ENCODE measurements at places on chromosomes 3 and 15.

- no peak for DNase-seq
Observed at GRCh38 chr3:119989981-119990655, 104.1 kb downstream of the GSK3B start.

DNA sequence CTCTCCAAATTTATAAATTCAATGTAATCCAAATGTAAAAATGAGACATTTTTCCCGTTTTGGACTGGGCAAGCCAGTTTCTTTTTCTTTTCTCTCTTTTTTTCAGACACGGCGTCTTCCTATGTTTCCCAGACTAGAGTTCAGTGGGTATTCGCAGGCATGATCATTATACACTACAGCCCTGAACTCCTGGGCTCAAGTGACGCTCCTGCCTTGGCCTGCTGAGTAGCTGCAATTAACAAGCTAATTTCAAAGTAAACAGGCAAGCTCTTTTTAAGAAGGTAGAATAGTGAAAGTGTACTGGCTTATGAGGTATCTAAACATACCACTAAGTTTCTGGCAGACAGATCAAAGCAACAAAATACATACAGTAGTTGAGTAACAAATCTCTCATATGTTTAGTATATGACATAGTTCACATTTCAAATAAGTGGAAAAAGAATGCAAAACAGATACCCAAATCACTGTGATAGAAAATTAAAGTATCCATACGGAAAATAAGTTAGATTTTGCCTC is 13.5 kb downstream of the HIGD1A start:
- no peak for DNase-seq

DNA sequence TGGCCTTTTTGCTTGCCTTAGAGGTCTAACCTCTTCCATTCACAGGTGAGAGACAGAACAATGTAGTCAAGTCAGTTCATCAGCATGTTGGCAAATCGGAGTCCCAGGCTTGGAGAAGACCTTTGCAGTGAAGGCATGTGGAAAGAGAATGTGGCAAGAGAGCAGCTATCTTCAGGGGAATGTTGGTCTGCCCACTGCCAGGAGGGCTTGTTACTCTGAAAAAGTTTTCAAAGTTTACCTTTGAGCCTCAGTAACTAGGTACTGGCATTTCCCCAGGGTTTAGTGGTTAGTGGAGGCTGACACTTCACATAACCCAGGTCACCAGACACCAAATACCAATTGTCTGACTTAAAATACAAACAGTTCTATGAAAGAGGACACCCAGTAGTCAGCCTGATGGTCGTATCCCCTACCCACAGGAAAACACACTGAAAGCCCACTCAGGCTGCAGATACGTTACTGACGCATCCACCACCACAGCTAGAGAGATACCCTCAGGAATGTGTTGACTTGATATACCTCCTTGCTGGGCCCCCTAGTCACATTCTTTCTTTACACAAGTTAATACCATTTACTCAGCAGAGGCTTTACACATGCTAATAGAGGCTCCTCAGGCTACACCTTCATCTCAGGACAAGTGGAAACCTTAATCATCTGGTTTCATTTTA is 9.7 kb upstream of the ARID3B start:
- DNase-seq, result peak; percentile 86

- no peak for DNase-seq
Observed at GRCh38 chr15:31049682-31050615, 51.6 kb downstream of the TRPM1 start.

GRCh38 chr15:96627031-96627568 is 296.6 kb downstream of the NR2F2 start:
- DNase-seq, result peak; percentile 6

DNA sequence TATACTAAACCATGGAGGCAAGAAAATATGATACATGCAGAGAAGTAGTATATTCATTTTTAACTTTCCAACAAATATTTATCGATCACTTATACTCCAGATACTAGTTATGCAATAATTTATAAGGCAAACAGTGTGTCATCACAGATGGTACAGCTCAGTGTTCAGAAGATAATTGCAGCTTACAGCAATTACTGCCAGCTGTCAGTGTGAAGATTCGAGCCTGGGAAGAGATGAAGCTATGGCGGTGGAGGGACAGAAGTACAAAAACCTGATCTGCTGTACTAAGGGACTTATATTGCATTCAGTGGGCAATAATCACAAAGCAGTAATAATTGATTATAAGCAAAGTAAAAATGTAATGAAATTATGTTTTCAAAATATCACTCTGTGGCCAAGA is 170.6 kb upstream of the EPHA3 start:
- DNase-seq, result no peak

DNA sequence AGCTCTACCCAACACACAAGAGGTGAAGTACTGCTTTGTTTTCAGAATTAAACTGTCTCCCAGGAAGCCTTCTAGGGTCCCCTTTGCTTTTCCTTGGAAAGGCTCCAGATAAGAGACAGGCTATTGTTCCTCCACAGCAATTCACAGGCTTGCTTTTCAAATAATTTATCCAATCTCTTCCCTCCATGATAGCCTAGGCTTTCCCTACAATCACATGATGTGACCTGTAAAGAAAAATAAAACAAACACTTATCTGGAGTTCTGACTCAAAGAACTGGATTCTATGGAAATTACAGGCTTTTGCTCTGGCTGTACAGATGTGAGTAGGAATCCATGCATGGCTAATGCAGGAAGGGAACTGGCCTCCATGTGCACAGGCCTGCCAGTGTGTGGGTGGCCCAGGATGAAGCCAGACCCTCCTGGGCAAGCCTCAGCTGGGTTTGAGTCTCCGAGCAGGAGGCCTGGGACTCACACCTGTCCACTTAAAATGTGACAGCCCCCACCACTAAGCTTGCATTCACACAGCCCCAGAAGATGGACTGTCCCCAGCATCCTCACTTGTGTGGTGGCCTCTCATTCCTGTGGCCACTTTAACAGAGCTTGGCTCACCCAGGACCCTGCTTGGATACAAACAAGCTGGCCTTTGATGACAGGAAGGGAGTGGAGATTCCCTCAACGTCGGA is 75.8 kb upstream of the LEKR1 start:
- DNase-seq, result peak; percentile 23

DNA sequence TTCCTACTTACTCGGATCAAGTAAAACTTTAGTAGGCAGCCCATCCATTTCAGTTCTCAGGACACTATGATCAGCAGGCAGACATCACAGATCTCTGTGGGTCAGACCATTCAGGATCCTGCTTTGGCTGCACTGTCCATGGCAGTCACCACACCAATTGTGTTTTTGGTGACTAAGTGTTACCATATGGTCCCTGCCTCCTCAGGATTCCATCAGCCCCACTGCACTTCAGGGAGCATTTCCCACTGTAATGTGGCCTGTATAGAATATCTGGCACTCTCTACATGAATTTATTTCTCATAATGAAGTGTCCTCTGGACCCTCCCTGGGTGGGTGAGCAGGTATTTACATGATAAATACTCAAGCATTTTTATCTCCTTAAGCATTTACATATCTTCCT is 41.3 kb downstream of the ZNF445 start:
- DNase-seq, result no peak

DNA sequence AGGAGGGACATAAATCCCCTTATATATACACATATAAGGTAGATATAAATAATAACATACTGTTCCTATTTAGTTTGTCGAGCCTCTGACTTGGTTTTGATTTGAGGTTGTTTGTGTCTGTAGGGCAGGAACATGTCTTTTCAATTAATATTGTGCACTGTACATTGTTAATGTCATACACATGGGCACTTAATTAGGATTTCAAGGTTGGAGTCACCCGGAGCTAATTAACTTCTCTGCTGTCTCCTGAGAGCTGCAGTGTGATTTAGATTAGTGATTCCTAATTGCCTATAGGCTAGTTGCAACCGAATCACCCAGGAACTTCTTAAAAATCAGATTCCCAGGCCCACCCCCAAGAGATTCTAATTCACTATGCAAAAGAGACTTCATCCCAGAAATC is 50.4 kb upstream of the FILIP1L start:
- DNase-seq, result no peak

GRCh38 chr3:98501270-98501669 is 3.8 kb downstream of the OR5K2 start:
- no peak for DNase-seq

DNA sequence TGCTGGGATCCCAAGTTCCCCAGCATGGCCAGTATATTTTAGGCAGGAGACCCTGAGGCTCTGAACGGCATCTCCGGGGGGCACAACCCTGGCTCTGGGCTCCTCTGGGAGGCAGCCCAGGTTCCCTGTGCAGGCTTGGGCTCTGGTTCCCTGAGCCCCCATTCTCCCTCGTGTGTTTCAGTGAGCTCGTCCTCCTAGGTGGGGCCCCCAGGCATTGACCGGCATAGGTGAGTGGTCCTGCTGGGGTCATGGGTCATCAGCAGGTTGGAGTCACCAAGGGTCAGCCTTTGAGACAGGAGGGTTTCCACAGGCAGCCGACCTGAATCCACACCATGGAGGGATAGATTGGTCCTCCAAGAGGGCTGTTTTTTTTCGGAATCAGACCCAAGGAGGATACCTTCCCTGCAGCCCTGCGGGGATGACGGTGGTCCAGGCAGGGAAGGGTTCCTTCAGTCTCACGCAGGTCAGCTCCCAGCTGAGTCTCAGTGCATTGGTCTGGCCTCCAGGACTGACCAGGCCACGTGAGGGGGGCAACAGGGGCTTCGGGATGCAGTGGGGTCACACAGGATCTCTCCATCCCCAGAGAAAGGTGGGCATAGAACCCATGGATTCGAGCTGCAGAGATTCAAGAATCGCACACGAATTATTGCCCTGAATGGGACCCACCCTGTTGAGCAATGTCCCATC is 226.0 kb downstream of the SNRPN start:
- no peak for DNase-seq

DNA sequence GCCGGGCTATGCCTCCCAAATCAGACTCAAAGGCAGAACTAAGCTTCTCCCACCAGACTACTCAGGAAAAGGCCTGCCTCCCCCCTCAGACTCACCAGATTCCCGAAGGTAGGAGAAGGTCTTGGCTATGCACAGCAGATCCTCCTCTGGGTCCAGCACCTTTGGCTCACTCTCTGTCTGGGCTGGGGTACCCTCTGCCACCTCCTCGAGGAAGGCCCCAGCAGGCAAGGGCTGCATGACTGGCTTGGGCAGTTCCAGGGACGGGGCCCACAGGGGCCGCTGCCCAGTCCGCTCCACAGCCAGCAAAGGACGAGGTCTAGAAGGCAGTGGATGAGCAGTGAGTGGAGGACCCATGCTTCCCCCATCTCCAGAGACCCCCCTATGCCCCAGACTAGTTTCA is 3.3 kb downstream of the CISH start:
- no peak for DNase-seq

- no peak for DNase-seq
Observed at GRCh38 chr3:59518283-59519055, 468.6 kb upstream of the CFAP20DC start.

DNA sequence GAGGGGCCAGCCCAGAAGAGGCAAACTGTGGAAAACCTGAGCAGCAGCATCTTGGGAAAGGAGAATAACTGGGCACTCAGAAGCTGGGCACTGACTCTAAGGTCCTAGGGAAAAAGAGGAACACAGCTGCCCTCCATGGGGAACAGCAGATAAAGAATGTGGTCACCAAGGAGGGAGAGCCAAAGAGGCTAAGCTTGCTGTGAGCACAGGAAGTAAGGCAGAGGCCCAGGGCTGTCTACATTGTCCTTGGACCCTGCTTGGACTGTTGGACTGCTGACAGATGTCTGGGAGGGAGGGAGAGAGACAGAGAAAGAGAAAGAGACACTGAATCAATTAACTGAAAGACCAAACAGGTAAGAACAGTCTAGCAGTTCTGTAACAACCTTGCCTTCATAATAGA is 4.5 kb upstream of the MNS1 start:
- DNase-seq, result no peak

DNA sequence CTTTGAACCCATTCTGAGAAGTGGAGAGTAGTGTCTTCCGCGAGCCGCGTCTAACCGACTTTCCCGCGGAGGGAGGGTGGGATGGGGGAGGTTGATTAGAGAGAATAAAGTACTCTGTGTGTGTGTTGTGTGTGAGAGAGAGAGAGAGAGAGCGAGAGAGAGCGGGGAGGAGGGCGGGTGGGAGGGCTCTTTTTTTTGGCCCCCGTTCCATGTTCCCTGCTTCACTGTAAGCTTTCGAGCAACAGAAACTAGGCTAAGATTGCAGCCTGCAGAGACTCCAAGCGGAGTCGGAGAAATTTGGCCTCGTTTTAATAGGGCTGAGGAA is 1.6 kb upstream of the MEIS2 start:
- peak; percentile 65 for DNase-seq

- DNase-seq, result no peak
Observed at GRCh38 chr3:62154457-62155148, 218.7 kb downstream of the FEZF2 start.

- peak; percentile 27 for DNase-seq
Observed at GRCh38 chr3:127959041-127959440, 44.0 kb downstream of the KBTBD12 start.

DNA sequence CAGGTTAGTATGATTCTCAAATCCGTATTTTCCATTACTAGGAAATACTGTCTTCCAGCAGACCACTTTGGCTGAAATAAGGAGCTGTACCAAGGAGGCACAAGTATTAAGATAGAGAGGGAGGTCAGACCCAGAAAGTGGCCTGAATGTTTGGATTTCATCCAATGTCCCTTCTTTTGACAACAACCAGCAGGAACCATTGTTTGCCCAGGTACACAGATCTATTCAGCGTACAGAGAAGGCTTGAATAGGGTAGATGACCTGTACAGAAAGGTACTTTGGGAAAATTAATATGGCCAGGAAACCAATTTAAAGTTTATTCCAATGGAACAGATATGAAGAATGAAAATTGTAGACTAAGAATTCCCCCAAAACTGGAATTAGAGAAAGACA is 12.6 kb downstream of the MTHFS start:
- no peak for DNase-seq

DNA sequence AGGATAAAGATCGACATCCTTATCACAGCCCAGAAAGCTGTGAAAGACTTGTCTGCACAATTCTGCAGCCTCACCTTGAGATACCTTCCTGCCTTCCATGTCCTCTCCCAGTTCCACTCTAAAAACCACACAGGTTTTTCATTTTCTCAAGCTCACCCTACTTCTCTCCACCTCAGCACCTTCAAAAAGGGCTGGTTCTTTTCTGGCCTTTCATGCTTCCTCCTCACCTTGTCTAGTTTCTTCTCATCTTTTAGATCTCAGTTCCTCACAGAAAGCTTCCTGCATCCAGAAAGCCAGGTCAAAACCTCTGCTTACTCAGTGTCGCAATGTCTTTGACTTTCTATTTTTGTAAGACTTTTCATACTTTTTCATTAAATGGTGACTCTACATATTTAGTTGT is 140.2 kb upstream of the STT3B start:
- no peak for DNase-seq

GRCh38 chr3:105812194-105812586 is 56.6 kb downstream of the CBLB start:
- DNase-seq, result peak; percentile 88

DNA sequence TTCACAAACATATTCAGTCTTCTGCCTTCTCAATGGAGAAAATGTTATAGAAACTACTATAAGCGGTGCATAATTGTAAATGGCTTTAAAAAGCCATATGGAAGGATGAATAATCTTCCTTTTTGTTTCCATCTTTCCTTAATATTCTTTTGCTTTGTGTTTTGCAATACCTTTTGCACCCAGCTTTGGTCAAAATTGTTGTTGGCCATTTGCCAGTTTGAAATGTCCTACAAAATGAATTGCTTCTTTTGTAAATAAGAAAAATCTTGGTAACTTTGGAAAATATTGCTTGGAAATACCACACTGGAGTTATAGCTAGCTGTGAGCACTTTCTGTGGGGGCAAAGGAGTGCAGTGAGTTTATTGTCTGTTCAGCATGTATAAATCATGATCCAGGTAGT is 93.5 kb upstream of the NR2F2 start:
- peak; percentile 25 for DNase-seq

- DNase-seq, result peak; percentile 81
Observed at GRCh38 chr3:16399473-16399872, 114.0 kb downstream of the RFTN1 start.

All from cardiac fibroblast (primary cell).